ENCODE measurements at places on chromosomes 6 and 20.

- no peak for DNase-seq
Measured at GRCh38 chr20:56163806-56164205, 84.7 kb upstream of the MC3R start.

GRCh38 chr20:19993958-19994669 is 23.0 kb upstream of the NAA20 start:
- no peak for DNase-seq

- no peak for DNase-seq
Measured at GRCh38 chr20:14049111-14049510, 53.8 kb downstream of the MACROD2 start.

DNA sequence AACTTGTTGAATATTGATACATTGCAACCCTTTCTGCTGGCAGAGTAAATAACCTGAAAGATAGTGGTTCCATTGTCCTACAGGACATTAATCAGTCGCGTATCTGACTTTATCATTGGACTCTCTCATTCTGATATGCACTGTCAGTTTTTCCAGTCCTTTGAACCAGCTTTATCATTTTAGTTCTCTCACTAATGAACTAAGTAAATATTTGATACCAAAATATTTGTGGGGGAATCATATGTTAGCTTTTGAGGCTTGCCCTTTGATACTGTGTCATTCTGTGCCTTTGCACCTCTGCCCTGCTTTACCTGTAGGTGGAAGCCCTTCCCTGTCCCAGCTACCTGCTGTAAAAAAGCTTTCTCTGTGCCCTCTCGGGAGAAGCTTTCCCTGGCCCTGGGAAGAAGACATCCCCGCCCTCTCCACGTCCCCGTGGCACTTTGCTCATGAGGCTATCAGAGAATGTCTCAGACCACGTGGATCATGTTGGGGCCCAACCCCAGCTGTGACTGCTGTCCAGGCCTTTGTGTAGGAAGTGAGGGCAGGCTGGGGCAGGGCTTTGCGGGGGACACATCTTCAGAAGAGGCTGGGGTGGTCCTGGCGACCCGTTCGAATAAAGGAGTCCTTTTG is 117.8 kb upstream of the NXT1 start:
- no peak for DNase-seq
